Trophoblast cell (in vitro differentiated cells and primary cell): ENCODE measurements at places on chromosomes 16 and 17.

GRCh38 chr17:45791041-45791582 lies 7.0 kb downstream of the CRHR1 start:
- no peak overlapping the region for H3K4me3 ChIP-seq
- no peak overlapping the region for H3K27ac ChIP-seq
- H3K4me1 ChIP-seq, result peaks cover 5% of the 10 kb centered on the region
- H3K36me3 ChIP-seq, result no peaks in the 10 kb centered on the region
- H3K27me3 ChIP-seq, result no peaks in the 10 kb centered on the region
- DNase-seq, result no peak

DNA sequence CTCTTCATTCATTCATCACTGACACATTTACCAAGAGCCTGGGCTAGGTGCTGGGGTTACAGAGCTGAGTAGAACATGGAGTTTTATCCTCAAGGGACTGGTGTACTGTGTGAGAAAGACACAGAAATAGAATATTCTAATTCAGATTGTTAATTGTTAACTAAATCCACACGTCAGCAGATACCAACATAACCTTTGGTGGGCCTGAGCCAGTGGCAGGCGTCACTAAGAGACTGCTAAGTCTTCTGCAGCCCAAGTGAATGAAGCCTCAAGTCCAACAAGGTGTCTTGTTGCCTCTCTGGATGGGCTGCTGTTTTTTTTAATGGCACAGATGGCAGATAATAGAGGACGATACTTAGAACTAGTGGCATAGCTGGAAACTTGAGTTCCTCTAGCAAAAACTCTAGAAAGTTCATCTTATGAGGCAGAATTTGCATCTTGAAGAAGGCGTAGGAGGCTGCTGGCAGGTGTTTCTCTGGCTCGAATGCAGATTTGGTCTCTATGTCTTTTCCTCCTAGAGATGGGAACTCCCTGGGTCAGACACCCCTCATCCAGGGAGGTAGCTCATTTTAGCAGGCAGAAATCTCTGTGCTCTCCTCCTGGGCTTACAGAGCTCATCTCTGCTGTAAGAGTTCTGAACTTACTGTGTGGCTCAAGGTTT lies 179.5 kb downstream of the NTN1 start:
- no peak overlapping the region for H3K4me3 ChIP-seq
- DNase-seq, result no peak
- H3K36me3 ChIP-seq, result no peaks in the 10 kb centered on the region
- peaks cover 7% of the 10 kb centered on the region for H3K4me1 ChIP-seq
- no peaks in the 10 kb centered on the region for H3K27me3 ChIP-seq

DNA sequence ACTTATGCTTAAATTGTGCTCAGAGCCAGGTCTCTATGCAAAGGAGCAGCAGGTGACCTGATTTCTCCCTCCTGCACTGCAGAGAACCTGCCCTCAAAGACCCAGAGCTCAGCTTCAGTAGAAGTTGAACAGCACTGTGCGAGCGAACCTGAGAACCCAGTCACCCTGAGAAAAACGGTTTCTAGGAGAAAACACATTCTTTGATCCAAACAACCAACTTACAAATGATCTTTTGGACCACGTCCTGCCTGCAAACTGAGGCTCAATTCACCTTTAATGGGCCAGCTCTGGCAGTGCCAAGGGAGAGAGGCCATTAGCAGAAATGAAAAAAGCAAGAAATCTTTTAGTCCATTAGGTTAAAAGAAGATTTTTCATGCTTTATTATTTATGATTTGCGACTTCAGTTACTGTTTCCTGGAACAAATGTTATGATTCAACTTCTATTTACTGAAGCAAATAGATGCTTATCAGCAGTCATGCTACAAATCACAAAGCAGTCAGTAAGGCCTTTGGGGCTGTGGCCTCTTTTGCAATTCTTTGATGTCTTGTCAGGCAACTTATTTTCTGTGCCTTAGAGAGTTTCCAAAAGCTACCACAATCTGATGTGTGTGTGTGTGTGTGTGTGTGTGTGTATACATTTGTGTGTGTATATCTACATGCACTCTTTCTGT lies 65.7 kb upstream of the LRRC37A3 start:
- no peak overlapping the region for H3K27ac ChIP-seq
- H3K4me1 ChIP-seq, result peaks cover 14% of the 10 kb centered on the region
- no peak overlapping the region for H3K4me3 ChIP-seq
- DNase-seq, result peak; percentile 46

GRCh38 chr17:29237476-29238132 lies 9.1 kb upstream of the CRYBA1 start:
- H3K36me3 ChIP-seq, result no peaks in the 10 kb centered on the region
- H3K4me3 ChIP-seq, result no peak overlapping the region
- DNase-seq, result no peak

DNA sequence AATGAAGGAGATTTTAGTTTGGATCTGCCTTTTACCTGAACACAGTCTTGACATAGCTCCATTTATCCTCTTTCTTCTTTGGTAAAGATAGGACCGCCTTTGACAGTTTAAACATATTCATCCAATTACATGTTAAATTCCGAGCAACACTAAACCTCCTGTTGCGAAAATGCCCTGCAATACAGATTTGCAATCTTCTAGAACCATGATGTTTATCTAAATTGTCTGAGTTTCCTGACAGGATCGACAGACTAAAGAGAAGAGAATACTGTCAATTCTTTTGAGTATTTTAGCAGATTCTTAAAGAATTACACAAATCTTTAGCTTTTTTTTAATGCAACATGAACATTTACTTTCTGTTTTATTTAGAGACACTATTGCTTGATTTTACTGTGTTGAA lies 1145.5 kb downstream of the CDH11 start:
- no peaks in the 10 kb centered on the region for H3K36me3 ChIP-seq
- no peak overlapping the region for H3K27ac ChIP-seq
- no peak overlapping the region for H3K4me3 ChIP-seq
- peak; percentile 50 for DNase-seq
